CD4-positive, alpha-beta T cell treated with Interleukin-1 beta for 1 hour (primary cell): ENCODE measurements at places on chromosomes 1 and 21.

DNA sequence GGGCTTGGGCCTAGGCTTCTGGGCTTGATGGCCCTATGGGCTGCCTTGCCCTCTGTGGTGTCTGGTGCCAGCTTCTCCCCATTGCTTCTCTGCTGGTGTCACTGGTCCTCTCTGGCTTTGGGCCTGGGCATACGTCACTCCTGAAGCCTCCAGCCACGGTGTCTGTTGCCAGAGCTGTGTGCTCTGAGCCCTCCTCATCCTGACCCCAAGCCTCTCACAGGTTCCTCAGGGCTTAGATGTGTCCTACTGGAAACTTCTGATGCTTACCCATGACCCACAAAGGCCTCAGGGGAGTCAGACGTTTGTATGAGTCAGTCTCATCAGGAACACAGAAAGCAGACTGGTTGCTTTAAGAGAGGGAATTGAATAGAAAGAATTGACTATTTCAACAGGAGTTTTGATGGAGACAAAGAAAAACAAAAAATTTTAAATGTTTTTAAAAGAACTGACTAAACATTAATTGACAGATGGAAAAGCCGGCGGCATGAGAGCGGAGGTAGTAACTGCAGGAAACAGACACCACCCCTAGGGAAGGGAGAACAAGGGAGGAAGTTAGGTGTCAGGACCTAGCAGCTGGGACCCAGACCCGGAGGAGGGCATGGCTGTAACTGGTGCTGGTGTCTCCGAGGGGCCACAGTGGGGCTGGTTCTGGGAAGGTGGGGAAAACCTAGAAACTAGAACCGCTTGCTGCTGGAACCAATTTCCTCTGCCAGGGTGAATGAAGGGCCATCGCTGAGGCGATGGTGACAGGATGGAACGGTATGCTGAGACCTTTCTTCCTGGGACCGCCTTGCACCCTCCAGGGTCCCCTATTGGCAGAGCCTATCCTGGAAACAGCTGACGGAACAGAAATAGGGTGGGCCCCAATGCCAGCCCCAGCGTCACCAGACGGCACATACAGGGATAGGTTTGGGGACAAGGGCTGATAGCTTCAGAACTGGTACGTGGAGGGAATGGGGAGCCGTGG is 40.0 kb upstream of the CITED4 start:
- DNase-seq = no peak

- no peak for DNase-seq
Observed at GRCh38 chr1:161092621-161093028, 3.3 kb upstream of the NECTIN4 start.

- no peak for DNase-seq
Observed at GRCh38 chr21:35543746-35544145, 494.6 kb upstream of the RUNX1 start.

GRCh38 chr1:230459465-230459864 is 33.3 kb upstream of the PGBD5 start:
- no peak for DNase-seq

GRCh38 chr1:116991171-116991845 is 10.3 kb upstream of the CD101 start:
- DNase-seq = no peak

DNA sequence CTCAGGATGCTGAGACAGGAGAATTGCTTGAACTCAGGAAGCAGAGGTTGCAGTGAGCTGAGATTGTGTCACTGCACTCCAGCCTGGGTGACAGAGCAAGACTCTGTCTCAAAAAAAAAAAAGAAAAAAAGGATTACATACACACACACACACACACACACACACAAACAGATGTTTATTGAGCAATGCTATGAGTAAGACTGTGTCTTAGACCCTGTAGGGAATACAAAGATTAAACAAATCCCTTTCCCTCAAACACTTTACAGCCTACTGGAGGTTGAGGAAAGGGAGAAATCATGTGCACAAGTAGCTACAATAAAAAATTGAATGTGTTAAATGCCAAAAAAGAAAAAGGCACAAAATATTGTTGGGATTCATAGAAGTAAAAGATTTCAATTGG is 58.1 kb downstream of the RPAP2 start:
- no peak for DNase-seq

DNA sequence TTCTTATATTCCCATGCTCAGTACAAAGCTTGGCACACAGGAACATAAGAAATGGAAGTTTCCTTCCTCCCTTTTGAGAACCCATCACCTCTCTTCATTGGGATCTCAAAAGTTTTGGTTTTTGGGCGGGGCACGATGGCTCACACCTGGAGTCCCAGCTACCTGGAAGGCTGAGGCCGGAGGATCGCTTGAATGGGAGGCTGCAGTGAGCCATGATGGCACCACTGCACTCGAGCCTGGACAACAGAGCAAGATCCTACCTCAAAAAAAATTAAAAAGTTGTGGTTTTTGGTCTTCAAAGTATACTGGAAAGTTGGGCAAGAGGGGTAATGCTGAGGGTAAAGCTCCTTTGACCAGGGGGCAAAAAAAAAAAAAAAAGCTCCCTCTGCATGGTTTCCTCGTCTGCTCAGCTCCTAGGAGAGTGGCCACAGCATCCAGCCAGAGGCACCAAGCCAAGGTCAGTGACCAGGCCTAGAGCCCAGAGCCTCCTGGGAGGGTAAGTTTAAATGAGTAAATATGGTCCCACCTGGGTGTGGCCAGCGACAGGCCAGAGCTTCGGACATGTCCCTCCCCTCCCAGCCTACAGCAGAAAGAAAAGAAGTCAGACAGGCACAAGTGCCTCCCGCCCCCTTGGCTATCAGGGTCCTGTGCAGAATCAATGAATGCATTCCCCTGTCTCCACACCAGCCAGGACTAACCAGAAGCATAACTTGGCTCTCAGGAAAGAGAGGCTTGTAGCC is 5.0 kb downstream of the MEF2D start:
- DNase-seq = no peak

GRCh38 chr1:113291777-113292602 is 98.3 kb upstream of the MAGI3 start:
- no peak for DNase-seq
